ENCODE measurements at places on chromosomes 1 and 21.

DNA sequence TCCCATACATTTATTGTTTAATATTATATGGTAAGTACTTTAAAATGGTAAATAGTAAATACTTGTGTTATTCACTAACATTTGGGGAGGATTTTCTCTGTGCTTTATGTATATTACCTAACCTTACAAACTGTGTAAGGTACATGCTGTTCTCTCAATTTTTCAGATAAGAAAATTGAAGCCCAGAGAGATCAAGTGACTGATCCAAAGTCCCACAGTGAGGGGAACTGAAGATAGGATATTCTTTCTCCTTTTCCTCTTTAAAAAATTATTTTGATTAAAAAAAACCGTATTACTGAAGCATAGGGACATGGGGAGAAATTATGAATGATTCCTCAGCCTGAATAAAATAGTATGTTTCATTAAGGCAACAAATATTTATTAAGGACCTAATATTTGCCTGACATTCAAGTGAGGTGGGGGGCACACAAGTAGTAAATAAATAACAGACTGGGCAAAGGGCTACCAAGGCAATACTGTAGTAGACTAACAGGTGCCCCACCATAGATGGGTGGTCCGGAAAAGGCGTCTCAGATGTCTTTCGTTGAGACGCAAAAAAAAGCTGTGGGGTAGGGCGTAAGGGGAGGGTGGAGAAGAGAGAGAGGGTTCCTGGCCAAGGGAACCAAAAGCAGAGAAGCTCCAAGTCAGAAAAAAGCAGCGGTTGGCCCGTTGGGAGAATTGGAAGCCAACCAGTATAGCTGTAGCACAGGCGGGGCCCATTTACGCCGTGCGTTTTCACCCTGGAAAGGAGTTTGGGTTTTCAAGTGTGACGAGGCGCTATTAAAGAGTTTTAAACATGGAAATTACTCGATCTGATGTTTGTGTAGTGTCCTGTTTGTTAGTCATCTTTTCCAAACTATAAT, 944 bp upstream of the AGO3 start:
- DNase-seq = no peak

DNA sequence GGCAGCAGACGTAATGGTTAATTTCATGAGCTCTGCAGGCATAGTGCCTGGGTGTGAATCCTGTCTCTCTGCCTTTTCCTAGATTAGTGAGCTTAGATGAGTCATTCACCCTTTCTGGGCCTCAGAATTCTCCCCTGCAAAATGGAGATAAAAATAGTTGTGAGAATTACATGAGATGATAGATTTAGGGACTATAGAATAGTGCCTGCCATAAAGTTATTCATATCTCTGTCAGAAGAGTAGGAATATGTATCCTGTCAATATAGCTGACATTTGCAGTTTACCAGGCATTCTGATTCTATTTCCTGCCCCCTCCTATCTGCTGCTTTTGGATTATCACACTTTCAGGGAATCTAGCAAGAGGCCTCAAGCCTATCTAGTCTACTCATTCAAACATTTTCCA, 112.0 kb downstream of the PDE4B start:
- DNase-seq = no peak

DNA sequence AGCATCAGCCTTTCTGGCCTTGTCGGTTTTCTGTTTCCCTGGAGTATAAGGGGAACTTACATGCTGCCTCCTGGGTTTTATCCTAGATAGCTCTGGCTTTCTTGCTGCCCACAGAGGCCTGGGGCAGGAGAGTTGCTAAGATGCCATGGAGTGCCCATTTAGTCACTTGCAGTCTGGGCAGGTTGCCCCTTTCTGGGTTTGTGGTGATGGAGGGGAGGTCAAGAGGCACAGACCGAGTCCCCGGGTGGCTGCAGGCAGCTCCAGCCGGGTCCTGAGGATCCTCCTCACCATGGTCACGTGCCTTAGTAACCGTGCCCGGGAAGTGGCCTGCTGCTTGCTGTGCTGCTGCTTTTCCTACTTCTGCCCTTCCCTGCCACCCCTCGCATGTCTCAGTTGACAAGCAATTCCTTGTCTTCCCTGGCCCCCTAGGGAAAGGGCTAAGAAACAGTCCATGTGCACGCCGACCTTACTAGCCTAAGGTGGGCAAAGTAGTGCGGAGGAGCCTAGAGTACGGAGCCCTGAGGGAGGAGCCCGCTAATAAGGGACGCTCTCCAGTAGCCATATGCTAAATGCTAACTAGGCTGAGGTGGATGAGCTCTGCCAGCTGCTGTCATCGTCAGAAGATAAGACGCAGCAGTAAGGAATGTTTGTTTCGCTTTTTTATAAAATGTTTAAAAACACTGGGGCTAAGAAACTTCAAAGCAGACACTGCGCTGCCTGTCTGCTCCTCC, 34.8 kb downstream of the CLCA1 start:
- no peak for DNase-seq

- no peak for DNase-seq
These were observed 70.1 kb upstream of the LRRC7 start for GRCh38 chr1:69497441-69498221.

- DNase-seq = no peak
These were observed 32.7 kb downstream of the BEND5 start for GRCh38 chr1:48744032-48744431.

DNA sequence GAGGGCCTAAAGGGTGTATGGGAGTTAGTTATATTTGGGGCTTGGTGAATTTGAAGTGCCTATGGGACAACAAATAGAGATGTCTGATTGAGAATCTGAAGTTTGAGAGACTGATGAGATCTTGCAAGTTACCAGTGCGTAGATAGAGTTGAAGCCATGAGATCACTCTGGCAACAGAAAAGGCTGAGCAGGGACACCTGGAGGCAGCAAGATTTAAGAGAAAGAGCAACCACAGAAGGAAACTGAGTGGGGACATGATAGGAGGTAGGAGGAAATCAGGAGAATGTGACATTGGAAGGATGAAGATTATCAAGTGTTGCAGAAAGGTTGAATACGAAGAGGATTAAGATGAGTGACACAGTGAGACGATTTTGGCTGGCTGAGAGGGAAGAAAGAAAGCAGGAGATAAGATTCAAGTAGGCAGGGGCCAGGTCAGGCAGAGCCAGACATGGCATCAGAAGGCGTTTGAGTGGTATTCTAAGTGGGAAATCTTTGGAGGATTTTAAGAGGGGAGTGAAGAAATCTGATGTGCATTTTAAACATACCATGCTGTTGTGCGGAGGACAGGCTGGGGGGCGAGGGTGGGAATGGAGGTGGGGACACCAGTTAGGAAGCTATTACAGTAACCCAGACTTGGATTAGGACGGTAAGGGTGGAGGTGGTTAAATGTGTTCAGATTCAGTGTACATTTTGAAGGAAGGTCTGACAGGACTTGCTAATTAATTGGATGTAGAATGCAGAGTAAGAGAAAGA, 3.0 kb upstream of the MPL start:
- no peak for DNase-seq

- DNase-seq = peak; percentile 42
These were observed 143.7 kb downstream of the DNM3 start for GRCh38 chr1:171984850-171985485.

- DNase-seq = no peak
These were observed 18.2 kb downstream of the CAP1 start for GRCh38 chr1:40058453-40059337.

DNA sequence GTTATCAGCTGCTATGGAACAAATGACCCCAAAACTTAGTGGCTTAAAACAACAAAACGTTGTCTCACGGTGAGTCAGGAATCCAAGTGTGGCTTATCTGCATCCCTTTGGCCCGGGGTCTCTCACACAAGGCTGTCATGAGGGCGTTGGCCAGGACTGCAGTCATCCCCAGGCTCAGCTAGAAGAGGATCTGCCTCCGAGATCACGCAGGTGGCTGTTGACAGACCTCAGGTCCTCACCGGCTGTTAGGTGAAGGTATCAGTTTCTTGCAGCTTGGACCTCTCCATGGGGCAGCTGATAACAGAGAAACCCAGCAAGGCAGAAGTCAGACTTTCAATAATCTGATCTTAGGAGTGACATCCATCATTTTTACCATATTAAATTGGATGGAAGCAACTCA, 52.7 kb upstream of the SYT6 start:
- DNase-seq = no peak

DNA sequence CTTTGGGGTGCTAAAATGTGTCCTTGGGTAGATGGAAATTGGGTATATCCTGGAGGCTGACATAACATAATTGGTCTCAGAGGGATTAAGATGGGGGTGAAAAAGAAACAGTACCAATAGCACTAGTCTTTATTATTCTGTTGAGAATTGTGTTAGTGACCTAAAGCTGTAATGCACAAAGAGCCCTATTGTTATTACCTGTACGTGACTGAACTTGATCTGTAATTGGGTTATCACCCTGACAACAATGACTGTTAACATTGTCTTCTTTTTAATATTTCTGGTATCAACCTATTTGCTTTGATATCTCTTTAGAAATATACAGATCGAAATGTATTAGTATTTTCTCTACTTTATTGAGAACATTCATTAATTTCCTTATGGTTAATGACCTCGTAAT, 147.6 kb downstream of the NEK7 start:
- DNase-seq = no peak

GRCh38 chr1:167489571-167490340, 28.6 kb downstream of the CD247 start:
- DNase-seq = no peak
